NCI-H446 (cell line): ENCODE measurements at places on chromosomes 12 and 14.
A peak's percentile ranks its signal among the peaks of the same experiment; 100 is the strongest.

- DNase-seq, result peak; percentile 37
Observed at GRCh38 chr14:87888136-87888999, 104.6 kb downstream of the GALC start.

- DNase-seq, result no peak
Observed at GRCh38 chr12:108633534-108634248, at the start of gene SELPLG. TSS of gene SELPLG (minus strand) at chr12:108633894. CDS start at chr12:108624307, 9,587 bp downstream.

DNA sequence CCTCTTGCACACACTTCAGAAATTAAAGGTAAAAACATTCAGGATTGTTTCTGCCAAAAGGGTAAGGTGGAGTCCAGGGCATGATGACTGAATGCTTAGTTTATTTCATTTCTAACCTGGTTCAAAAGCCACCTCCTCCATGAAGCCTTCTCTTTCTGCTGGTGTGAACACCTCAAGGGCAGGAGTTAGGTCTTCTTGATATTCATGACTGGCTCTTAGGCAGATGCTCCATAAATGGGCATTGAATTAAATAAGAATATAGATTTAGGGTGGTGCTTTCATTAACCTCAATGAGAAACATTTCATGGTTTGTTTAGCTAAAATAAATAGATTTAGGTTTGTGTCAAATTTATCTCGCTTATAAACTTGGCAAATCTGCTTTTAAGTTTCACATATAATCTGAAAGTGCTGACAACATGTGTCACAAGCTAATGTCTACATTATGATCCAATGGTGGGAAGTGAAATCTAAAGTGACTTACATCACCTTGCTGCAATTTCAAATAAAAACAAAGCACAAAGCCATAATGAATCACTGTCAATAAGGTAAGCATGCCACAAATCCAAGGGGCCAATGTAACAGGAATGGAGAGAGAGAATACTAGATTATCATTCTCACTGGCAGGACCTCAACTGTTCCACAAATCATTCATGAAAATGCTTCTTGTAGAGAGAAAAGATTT lies 72.7 kb upstream of the GRIP1 start:
- no peak for DNase-seq

GRCh38 chr12:98985156-98985555 lies 340.1 kb downstream of the APAF1 start:
- DNase-seq, result no peak

GRCh38 chr14:101226265-101226602 lies 322.7 kb upstream of the RTL1 start:
- no peak for DNase-seq

DNA sequence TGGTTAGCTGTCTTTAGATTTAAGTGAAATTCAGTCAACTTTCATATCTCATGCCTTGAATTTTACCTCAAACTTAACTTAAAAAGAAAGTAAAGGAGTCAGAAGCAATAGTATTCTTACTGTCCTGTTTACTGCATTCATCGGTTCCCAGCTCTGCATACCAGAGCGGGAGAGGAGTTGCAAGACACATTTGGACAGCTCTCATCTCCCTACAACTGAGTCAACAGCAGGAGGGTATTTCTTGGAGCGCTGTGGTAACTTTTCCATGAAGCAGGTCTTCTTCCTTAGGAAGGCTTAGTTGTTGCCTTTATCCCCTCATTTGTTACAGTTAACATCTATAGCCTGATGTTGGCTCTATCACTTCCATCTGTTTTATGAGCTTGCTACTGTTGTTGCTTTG lies 65.1 kb downstream of the TRMT5 start:
- DNase-seq, result no peak

- DNase-seq, result no peak
Observed at GRCh38 chr12:131732-132495, 65.3 kb downstream of the IQSEC3 start.

DNA sequence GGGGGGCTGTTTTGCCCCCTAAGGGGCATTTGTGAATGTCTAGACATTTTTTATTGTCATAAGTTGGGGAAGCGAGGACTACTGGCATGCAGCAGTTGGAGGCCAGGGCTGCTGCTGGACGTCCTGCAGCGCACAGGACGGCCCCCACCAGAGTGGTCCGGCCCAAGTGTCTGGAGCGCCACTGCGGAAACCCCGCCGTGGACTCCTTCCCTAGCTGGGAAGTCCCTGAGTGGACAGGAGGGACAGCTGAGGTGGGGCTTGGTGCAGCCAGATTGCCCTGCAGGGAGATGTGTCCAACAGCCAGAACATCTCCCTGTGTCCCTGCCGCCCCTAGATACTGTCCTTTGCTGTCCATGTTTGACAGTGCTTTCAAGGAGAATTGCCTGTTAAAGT lies 5.5 kb downstream of the CKB start:
- no peak for DNase-seq
